Liver (tissue), 10 donors: ENCODE measurements at places on chromosomes 6 and 20.

GRCh38 chr6:35415065-35415891 lies 36.9 kb upstream of the FANCE start:
- peaks cover 11% of the 10 kb centered on the region for H3K4me1 ChIP-seq
- H3K27ac ChIP-seq, result peak overlapping the region; percentile 76
- no peak overlapping the region for H3K4me3 ChIP-seq
- DNase-seq, result peak; percentile 57

- H3K27ac ChIP-seq, result peak overlapping the region; percentile 96
- peaks cover 11% of the 10 kb centered on the region for H3K4me1 ChIP-seq
- peak overlapping the region; percentile 67 for H3K4me3 ChIP-seq
- DNase-seq, result peak; percentile 70
Observed at GRCh38 chr6:30213957-30214656, 901 bp upstream of the TRIM26 start.

DNA sequence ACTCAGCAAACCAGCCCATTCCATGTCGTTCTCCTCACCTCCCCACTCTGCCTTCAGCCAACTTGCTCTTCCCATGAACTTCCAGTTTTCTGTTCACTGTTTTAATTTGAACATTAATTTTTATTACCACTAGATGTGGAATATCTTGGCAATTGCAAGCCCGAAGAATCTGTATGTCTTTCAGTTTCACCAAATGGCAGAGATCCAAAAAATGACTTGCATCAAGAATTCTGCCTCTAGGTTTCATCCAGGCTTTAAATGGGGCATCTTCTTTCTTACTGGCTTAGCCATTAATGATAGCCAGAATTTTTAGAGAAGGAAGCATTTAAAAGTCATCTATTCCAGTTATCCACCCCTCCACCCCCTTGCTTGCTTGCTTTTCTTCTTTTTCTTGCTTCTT lies 39.0 kb downstream of the CAP2 start:
- H3K27me3 ChIP-seq, result no peaks in the 10 kb centered on the region
- no peak overlapping the region for H3K4me3 ChIP-seq
- H3K4me1 ChIP-seq, result no peaks in the 10 kb centered on the region
- H3K36me3 ChIP-seq, result no peaks in the 10 kb centered on the region
- no peak overlapping the region for H3K27ac ChIP-seq

DNA sequence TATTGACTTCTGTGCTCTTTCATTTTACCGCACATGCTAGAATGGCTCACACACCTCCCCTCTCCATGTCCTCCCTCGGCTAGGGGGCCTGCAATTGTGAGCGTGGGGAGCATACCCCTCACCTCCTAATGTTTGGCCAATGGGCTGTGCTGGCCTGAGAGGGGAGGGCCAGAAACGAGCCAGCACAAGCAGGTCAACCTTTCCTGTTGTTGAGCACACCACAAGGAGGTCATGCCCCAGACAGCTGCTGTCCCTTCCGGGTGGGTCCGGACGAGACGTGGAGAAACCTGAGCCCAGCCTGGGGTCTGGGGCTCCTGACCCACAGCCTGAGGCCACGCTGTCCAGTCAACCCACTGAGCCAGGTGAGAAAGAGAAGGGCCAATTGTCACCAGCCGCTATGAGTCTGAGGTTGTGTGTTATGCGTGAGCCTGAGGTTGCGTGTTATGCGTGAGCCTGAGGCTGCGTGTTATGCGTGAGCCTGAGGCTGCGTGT lies 77.4 kb downstream of the TTLL2 start:
- no peaks in the 10 kb centered on the region for H3K36me3 ChIP-seq
- no peaks in the 10 kb centered on the region for H3K27me3 ChIP-seq
- H3K4me3 ChIP-seq, result no peak overlapping the region
- H3K4me1 ChIP-seq, result peaks cover 8% of the 10 kb centered on the region
- peak; percentile 27 for DNase-seq
- no peak overlapping the region for H3K27ac ChIP-seq

GRCh38 chr6:25103603-25104002 lies 167.8 kb upstream of the RIPOR2 start:
- no peaks in the 10 kb centered on the region for H3K27me3 ChIP-seq
- no peak for DNase-seq
- no peak overlapping the region for H3K4me3 ChIP-seq
- H3K27ac ChIP-seq, result no peak overlapping the region
- H3K4me1 ChIP-seq, result no peaks in the 10 kb centered on the region
- peaks cover 19% of the 10 kb centered on the region for H3K36me3 ChIP-seq

GRCh38 chr6:80209430-80209829 lies 103.0 kb downstream of the BCKDHB start:
- H3K27ac ChIP-seq, result no peak overlapping the region
- H3K4me3 ChIP-seq, result no peak overlapping the region
- H3K27me3 ChIP-seq, result no peaks in the 10 kb centered on the region
- no peaks in the 10 kb centered on the region for H3K4me1 ChIP-seq
- DNase-seq, result no peak
- peaks cover 5% of the 10 kb centered on the region for H3K36me3 ChIP-seq

DNA sequence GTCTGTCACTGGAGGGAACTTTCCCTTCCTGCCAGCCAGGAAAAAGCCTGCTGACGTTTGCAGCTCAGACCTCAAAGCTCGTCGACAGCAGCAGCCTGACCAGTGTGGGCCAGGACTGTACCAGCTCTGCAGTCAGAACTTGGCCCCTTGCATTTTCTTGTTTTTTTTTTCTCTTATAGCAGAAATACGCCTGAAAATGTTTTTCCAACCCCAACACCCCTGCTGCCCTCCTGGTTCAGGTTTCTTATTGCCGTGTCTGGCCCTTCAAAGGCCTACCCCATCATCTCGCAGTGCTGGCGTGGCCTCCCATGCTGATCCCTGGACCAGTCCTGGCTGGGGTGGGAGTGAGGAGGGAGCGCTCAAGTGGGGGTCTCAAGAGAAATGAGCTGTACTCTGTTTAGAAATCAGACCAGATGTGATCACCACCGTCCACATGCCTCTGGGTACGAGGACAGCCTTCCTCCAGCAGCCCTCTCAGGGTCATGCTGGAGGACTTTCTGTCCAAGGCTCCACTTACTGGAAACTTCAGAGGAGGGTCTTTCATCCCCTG lies 169.0 kb downstream of the FOXC1 start:
- H3K36me3 ChIP-seq, result no peaks in the 10 kb centered on the region
- no peaks in the 10 kb centered on the region for H3K4me1 ChIP-seq
- no peak overlapping the region for H3K27ac ChIP-seq
- H3K4me3 ChIP-seq, result no peak overlapping the region
- DNase-seq, result no peak

DNA sequence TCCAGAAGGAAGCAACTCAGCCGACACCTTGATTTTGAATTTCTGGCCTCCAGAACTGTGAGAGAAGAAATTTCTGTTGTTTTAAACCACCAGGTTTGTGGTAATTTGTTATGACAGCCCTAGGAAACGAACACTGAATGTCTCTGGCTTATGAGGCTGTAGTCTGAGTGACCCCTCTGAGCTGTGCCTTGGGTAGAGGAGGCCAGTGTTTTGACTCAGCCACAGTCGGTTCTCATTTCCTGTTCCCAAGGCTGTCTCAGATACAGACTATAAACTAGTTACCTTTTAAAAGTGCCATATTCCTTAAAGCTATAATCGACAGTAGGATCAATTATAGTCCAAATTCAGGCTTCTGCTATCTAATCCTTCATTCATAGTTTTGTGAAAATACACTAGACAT lies 391.2 kb upstream of the MAP3K7 start:
- no peaks in the 10 kb centered on the region for H3K36me3 ChIP-seq
- H3K4me3 ChIP-seq, result no peak overlapping the region
- H3K27ac ChIP-seq, result no peak overlapping the region
